ENCODE measurements at places on chromosomes 1 and 21.

- peak; percentile 7 for DNase-seq
These were observed 72.6 kb upstream of the ROR1 start for GRCh38 chr1:63701187-63701586.

DNA sequence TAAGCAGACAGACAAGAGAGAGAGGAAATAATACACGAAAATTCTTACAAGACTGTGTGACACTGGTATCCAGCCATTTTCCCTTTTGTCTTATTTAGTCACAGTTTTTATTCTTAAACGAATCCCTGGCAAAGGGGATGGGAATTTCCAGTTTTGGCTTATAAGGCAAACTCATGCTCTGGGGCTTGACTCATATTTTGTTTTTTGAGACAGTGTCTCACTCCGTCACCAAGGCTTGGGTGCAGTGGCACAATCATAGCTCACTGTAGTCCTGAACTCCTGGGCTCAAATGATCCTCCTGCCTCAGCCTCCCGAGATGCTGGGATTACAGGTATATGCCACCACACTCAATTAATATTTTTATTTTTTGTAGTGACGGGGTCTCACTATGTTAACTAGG is 31.9 kb downstream of the PTGER3 start:
- peak; percentile 33 for DNase-seq

- peak; percentile 89 for DNase-seq
These were observed 10.2 kb upstream of the TNFRSF14 start for GRCh38 chr1:2545754-2546514.

DNA sequence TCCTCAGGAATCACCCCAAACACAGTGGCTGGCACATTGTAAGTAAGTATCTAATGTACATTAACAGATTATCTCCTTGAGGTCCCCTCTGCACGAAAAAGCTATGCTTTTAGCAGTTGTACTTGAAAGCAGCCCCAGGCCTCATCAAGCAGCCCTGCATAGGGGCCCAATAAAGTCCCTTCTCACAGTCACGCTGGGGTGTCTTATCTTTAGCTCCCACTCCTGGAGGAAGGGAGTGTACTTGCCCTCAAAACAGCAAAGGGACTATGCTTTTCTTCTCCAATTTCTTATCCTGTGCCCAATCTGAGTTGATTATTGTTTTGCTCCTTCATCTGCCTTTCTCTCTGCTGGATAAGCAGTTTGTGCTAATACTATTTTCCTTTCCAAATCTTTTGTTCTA is 168.8 kb upstream of the PLXNA2 start:
- no peak for DNase-seq

- DNase-seq: no peak
These were observed 6.3 kb downstream of the RBM15 start for GRCh38 chr1:110345480-110345879.

- DNase-seq: no peak
These were observed 3.4 kb upstream of the BMP8A start for GRCh38 chr1:39488012-39488545.

GRCh38 chr1:36708587-36708986 is 225.9 kb upstream of the CSF3R start:
- no peak for DNase-seq

GRCh38 chr1:22250724-22251123 is 107.8 kb upstream of the WNT4 start:
- peak; percentile 60 for DNase-seq
